Activated CD4-positive, alpha-beta T cell treated with anti-CD3 and anti-CD28 coated beads, Interleukin-2, Interleukin-4, amounts not matched to agents 100 ng/mL and 50 ng/mL, durations not matched to agents 16 hours and 8 hours (primary cell): ENCODE measurements at places on chromosomes 12 and 14.

DNA sequence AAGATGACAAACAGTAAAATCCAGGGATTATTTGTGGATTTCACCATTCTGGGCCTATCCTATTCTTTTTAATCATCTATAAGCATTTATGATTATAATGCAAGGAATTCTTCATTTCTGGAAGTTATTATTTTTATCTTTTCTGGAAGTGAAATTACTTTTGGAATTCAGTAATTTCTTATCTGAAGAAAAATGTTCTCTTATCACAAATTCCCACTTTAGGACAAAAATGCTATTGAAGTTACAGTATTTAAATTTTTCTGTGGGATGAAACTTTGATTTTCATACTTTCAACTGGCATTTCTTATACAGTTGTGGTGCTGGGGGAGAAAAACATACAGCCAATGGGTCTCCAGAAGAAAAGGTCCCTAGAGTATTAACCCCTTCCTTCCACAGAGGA lies 96.0 kb downstream of the CAND1 start:
- DNase-seq = no peak

DNA sequence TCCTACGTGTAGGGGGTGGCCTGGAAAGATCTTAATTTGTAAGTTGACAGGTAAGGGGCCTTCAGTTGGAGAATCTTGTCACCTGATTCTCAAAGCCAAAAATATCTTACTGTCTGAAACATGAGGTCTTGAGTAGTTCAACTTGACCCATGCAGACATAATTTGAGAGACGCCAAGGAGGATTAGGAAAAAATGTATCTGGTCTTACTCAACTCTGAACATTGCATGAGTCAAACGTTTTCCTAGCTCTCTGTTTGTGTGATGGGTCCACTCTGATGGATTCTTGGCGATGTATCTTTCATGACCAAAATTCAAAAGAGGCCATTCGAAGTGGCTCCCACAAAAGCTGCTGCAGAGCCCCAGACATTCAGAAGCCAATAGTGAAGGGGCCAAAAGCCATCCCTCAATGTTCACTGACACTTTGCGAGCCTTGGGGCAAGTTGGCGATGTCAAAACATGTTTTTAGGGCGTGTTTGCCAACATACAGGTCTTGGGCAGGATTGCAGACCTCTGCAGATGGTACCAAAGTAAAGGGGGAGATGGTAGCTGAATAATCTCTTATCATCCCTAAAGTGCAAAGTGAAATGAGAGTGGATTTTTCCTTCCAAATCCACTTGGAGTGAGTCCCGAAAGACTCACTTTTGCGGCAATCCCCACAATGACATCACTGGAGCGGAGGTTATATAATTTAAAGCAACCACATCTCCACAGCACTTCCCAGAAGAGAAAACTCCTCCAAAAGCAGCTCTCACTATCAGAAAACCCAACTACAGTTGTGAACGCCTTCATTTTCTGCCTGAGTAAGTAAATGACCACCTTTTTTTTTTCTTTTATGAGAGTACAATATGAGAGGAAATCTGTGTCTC lies at the start of gene BDKRB1:
Gene BDKRB1, plus strand, starts transcription at position 710 of the 866 bp plus-strand sequence. CDS start 7,473 bp downstream, outside the sequence.
- DNase-seq = no peak

DNA sequence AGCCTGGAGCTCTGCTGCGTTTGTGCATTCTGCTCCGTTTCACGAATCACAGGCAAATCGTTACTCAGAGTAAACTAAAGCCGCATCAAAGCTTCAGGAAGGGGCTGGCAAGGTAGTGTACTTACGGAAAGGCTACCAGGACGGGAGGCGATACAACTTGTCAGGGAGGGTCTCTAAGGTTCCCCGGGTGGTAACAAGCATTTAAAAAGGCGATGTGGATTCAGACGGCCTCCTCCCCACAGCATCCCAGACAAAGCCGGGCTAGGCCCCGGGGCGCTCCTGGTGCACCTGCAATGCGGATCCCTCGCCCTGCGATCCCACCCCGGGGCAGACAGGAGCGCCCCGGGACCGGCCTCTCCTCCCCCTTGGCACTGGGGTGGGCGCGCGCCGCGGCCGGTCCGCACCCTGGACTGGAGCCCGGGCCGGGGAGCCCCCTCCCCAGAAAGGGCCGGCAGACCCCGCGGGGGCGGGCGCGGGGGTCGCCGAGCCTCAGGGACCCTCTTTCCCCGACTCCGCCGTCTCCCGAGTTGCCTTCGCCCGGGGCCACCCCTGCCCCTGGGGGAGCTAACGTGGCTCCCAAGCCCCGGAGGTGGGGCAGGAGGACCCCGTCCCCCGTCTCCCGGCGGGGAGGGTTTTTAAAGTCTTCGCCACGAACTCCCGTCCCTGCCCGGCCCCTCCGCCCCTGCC lies 718 bp downstream of the CCDC92 start:
- DNase-seq = peak; percentile 35

- no peak for DNase-seq
Measured at GRCh38 chr14:34426313-34427295, 35.4 kb downstream of the SPTSSA start.

GRCh38 chr12:113019025-113019424 lies 37.5 kb upstream of the DTX1 start:
- DNase-seq = no peak

DNA sequence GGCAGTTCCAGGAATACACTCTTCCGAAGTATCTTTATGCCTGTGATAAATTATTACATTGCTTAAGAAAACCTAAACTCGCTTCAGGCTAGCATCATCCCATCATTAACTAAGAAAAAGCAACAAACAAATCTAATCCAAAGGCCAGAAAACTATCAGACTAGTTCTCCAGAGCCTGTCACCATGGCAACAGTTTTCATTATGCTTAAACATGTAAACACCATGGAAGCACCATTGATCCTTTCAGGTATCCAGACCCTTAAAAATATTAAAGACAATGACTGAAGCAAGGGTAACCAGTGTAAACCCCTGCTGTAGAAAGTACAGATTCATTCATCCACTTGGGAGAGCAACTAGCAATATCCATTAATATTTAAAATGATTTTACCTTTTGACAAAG lies 9.8 kb downstream of the DAD1 start:
- DNase-seq = no peak

- no peak for DNase-seq
Measured at GRCh38 chr14:71703477-71703876, 228.8 kb upstream of the RGS6 start.

GRCh38 chr12:57404966-57405640 lies 25.7 kb downstream of the R3HDM2 start:
- DNase-seq = peak; percentile 11

DNA sequence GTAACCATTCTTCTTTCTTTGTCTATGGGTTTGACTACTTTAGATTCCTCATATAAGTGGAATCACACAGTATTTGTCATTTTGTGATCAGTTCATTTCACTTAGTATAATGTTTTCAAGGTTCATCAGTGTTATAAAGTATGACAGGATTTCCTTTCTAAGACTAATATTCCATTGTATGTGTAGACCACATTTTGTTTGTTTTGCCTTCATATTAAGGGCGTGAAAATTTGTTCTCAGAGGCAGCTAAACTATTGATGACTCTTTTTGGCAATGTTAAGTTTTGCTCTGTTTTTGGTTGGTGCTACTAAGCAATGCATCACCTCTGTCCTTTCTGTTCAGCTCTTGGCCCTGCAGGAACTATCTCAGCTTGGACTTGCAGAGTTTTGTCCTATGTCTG lies 1.7 kb upstream of the KLRG1 start:
- peak; percentile 30 for DNase-seq

- DNase-seq = no peak
Measured at GRCh38 chr12:13250416-13250815, 53.9 kb downstream of the EMP1 start.

DNA sequence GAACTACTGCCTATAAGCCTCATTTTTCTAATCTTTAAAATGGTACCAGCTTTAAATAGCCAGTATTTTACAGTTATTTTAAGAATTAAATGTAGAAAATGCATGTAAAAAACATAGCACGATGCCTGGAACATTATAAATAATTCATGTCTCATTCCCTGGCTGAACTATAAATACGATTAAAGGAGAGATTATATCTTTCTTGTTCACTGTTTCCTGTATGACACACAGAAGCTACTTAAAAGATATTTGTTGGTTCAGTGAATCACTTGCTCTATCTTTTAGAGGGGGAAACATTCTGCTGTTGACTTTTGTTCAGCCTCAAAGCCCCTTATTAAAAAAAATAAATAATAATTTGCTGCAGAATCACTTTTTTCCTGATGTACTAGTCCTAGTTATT lies 406.9 kb downstream of the LRFN5 start:
- DNase-seq = no peak

- no peak for DNase-seq
Measured at GRCh38 chr14:32074887-32075572, 2.1 kb upstream of the ARHGAP5 start.

- DNase-seq = no peak
Measured at GRCh38 chr12:88325076-88325815, 183.1 kb downstream of the TMTC3 start.

DNA sequence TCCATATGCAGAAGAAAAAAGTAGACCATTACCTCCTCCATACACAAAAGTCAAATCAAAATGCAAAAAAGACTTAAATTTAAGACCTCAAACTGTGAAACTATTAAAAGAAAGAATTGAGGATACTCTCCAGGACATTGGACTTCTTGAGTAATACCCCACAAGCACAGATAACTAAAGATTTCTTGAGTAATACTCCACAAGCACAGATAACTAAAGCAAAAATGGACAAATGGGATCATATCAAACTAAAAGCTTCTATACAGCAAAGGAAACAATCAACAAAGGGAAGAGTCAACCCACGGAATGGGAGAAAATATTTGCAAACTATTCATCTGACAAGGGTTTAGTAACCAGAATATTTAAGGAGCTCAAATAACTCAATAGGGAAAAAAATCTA lies 427.9 kb downstream of the CCDC91 start:
- DNase-seq = no peak

DNA sequence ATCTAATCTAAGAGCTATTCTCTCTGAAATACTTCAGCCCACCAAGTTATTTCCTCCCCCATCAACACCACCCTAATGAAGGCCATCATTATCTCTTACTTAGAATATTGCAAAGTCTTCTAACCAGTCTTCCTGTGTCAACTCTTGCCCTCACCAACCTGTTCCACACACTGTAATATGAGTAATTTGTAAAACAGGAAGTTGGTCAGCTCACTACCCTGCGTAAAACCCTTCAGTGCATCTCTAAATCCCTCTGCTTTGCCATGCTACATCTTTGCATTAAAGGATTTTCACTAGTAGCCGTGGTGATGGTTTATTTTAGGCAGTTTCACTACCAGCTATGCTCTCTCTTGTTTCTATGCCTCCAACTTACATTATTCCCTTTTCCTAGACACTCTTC lies 70.0 kb downstream of the KIF21A start:
- DNase-seq = peak; percentile 62

GRCh38 chr14:69259527-69260189 lies at the start of gene GALNT16:
Gene GALNT16, plus strand, starts transcription at chr14:69260158. Its CDS starts 133 bp downstream, at chr14:69260291.
- no peak for DNase-seq

DNA sequence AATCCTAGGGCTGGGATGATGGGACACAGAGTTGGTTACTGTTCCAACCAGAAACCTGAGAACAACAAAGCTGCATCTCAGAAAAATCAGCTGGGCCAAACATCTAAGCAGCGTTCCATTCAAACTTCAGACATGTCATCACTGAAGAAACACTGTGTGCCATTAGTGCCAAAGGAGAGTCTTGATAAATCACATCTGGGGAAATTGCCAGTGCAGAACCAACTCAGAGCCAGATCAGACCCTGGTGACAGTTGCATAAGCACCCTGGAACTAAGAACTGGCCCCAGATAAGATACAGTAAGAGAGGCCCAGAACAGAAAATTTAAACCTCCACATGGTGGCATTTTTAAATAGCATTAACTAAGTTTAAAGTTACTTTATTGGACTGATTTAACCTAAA lies 482.8 kb downstream of the PRKD1 start:
- DNase-seq = no peak

DNA sequence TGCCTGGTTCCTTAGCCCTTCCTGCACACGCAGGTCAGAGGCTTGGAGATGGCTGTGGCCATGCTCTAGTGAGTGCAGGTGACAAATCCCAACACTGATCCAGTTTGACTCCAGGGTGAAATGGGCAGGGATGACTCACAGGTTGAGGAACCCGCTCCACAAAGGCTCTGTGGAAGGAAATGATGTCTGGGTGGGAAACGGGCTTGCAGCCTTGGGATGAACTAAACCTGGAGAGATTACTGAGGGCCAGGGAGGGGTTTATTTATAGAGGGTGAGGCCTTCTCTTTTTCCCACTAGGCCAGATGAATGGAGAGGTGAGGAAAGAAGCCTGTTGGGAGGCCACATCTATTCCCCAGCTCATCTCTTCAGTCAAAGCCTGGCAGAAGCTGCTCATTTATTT lies 29.3 kb upstream of the EMP1 start:
- no peak for DNase-seq

DNA sequence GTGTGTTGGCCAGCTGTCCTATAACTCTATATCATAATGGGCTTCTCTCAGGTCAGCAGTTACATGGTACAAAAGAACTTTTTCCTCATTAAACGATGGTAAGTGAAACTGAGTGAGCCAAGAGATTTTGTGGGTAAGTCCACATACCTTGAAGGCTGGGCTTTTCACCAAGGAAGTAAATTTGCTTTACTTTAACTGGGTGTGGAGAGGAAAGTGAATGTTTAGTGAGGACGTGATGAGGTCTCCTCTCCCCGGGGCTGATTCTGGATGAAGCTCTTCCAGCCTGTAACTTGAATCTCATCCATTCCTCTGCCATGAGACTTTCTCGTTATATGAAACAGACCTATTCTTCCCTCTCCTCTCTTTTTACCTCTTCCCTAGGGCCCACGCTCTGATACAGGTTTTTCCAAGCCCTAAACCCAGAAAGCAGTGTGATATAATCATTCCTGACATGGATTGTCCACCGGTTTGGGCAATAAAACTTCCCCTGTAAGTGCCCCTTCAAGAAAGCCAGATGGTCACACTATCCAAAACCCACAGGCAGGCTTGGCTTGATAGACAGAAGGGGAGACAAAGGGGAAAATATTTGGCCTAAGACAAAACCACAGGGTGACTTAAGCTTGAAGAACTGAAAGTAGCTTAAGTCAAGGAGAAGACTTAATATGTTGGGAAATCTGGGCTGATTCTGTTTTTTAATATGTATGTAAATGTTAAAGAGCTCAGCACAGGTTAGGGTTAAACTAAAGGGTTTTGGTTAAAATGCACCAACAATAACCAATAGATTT lies 50.3 kb downstream of the CIT start:
- DNase-seq = no peak

GRCh38 chr12:45853550-45853949 lies 124.0 kb downstream of the ARID2 start:
- DNase-seq = no peak

- no peak for DNase-seq
Measured at GRCh38 chr12:129571901-129572494, 331.8 kb downstream of the TMEM132D start.

- DNase-seq = no peak
Measured at GRCh38 chr14:88962356-88962755, 137.9 kb downstream of the TTC8 start.

GRCh38 chr12:54217774-54218241 lies 29.0 kb upstream of the SMUG1 start:
- no peak for DNase-seq

- no peak for DNase-seq
Measured at GRCh38 chr12:34404377-34405285, 382.3 kb downstream of the ALG10 start.
